ENCODE measurements at places on chromosomes 6 and 20. TPM values are rescaled to one million over a fixed set of nuclear protein-coding genes. Genes with fewer than 3 reads are reported as not detected.

The GPX5 gene
- total RNA-seq: not detected

The CLDN20 gene
- not detected for total RNA-seq

The MUC22 gene
- not detected for total RNA-seq

The GFRA4 gene
- total RNA-seq: not detected

The C6orf58 gene
- total RNA-seq: not detected

The SIRPB2 gene
- not detected for total RNA-seq

The LHFPL5 gene
- not detected for total RNA-seq

The MEI4 gene
- total RNA-seq: 0.55 TPM

The ZSCAN23 gene
- total RNA-seq: 4.1 TPM

The LRP11 gene
- total RNA-seq: 15.6 TPM

The CST7 gene
- total RNA-seq: not detected

The RAB44 gene
- total RNA-seq: not detected

The RIPPLY2 gene
- 0.90 TPM for total RNA-seq

Measured in H9 (cell line).